ENCODE measurements at places on chromosomes 7 and 10. TPM values are rescaled to one million over a fixed set of nuclear protein-coding genes. Genes with fewer than 3 reads are reported as not detected.
A peak's percentile ranks its signal among the peaks of the same experiment; 100 is the strongest.

- DNase-seq, result no peak
- H3K27ac ChIP-seq, result no peak overlapping the region
- H3K27me3 ChIP-seq, result no peaks in the 10 kb centered on the region
- H3K4me3 ChIP-seq, result no peak overlapping the region
- H3K4me1 ChIP-seq, result no peaks in the 10 kb centered on the region
- no peaks in the 10 kb centered on the region for H3K36me3 ChIP-seq
These were observed 33.9 kb downstream of the ENTPD1 start for GRCh38 chr10:95789902-95790301.

The CRCP gene
- 36.1 TPM for polyA plus RNA-seq

DNA sequence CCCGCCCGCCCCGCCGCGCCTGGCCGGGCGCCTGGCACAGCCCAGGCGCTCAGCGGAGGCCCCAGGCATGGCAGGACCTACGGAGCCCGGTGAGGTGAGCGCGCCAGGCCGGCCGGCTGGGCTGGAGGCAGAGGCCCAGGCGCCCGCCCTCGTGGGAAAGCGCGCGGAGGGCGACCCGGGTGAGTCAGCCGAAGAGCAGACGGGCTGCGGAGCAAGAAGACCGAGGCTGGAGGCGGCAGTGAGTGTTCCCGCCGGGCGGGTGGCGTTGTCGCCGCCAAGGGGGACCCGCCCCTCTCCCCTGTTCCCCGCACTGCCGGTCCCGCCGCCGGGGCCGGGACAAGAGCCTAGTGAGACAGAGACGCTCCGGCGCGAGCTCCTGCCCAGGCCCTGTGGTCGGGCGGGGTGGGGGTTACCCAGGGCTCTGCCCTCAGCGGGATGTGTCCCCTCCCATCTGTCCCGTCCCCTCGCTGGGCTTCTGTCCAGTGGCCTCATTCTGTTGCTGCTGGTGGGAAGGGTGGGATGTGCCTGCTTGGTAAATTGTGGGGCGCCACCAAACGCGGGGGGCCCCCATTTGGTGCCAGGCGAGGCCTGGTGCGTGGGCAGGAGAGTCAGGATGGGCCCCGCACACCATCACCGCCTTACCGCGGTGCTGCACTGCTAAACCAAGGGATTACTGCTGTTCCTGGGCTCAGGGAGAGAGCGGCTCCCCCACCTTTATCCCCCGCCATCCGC, 17.0 kb upstream of the NODAL start:
- peak; percentile 63 for DNase-seq
- H3K27me3 ChIP-seq, result peaks cover 50% of the 10 kb centered on the region
- H3K4me1 ChIP-seq, result peaks cover 56% of the 10 kb centered on the region

- H3K27ac ChIP-seq, result no peak overlapping the region
- H3K36me3 ChIP-seq, result no peaks in the 10 kb centered on the region
- DNase-seq, result no peak
- no peaks in the 10 kb centered on the region for H3K27me3 ChIP-seq
These were observed 65.5 kb upstream of the SH2B2 start for GRCh38 chr7:102220960-102221800.

GRCh38 chr7:28330384-28331070, 81.8 kb upstream of the CREB5 start:
- no peaks in the 10 kb centered on the region for H3K27me3 ChIP-seq
- DNase-seq, result no peak
- no peaks in the 10 kb centered on the region for H3K36me3 ChIP-seq
- H3K4me1 ChIP-seq, result no peaks in the 10 kb centered on the region
- no peak overlapping the region for H3K27ac ChIP-seq
- H3K4me3 ChIP-seq, result no peak overlapping the region

The VWA2 gene
- 0.48 TPM for polyA plus RNA-seq

DNA sequence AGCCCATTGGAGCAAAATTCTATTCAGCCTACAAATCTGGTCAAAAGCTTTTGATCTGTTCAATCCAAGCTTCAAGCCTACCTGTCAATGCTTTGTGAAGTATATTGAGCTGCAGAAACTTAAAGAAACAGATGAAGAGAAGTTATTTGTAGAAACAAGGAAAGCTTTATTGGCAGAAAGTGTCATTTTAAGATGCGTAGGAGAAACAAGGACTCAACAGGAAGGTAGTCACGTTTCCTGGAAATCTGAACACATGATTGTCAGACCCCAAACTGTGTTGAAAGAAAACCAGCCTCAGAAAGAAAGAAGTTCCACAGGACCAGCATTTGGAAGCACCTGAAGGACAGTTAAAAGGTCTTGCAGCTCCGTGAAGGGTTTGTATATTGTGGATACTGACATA, 34.8 kb upstream of the PURB start:
- H3K4me3 ChIP-seq, result no peak overlapping the region
- no peak overlapping the region for H3K27ac ChIP-seq
- no peaks in the 10 kb centered on the region for H3K27me3 ChIP-seq
- no peaks in the 10 kb centered on the region for H3K36me3 ChIP-seq
- DNase-seq, result no peak

GRCh38 chr10:116879817-116880216, 30.5 kb downstream of the ENO4 start:
- H3K36me3 ChIP-seq, result no peaks in the 10 kb centered on the region
- DNase-seq, result no peak
- peaks cover 23% of the 10 kb centered on the region for H3K4me1 ChIP-seq
- H3K27me3 ChIP-seq, result no peaks in the 10 kb centered on the region

GRCh38 chr10:24519950-24520349, 203.7 kb downstream of the ARHGAP21 start:
- no peaks in the 10 kb centered on the region for H3K27me3 ChIP-seq
- 0 out of 2 replicates have a peak overlapping the region, but pooled peaks have one; percentile 14 for H3K4me3 ChIP-seq
- H3K27ac ChIP-seq, result no peak overlapping the region
- DNase-seq, result peak; percentile 53

The ZNF680 gene
- 27.3 TPM for polyA plus RNA-seq

The NPFFR1 gene
- 0.05 TPM for polyA plus RNA-seq

- H3K27me3 ChIP-seq, result no peaks in the 10 kb centered on the region
- no peak for DNase-seq
- H3K4me3 ChIP-seq, result no peak overlapping the region
- no peaks in the 10 kb centered on the region for H3K4me1 ChIP-seq
- H3K36me3 ChIP-seq, result no peaks in the 10 kb centered on the region
These were observed 46.4 kb downstream of the RAMP3 start for GRCh38 chr7:45203936-45204445.

- H3K36me3 ChIP-seq, result no peaks in the 10 kb centered on the region
- no peak overlapping the region for H3K27ac ChIP-seq
- H3K27me3 ChIP-seq, result no peaks in the 10 kb centered on the region
- H3K4me3 ChIP-seq, result no peak overlapping the region
- DNase-seq, result no peak
- no peaks in the 10 kb centered on the region for H3K4me1 ChIP-seq
These were observed 661.7 kb downstream of the IPMK start for GRCh38 chr10:57605948-57606485.

DNA sequence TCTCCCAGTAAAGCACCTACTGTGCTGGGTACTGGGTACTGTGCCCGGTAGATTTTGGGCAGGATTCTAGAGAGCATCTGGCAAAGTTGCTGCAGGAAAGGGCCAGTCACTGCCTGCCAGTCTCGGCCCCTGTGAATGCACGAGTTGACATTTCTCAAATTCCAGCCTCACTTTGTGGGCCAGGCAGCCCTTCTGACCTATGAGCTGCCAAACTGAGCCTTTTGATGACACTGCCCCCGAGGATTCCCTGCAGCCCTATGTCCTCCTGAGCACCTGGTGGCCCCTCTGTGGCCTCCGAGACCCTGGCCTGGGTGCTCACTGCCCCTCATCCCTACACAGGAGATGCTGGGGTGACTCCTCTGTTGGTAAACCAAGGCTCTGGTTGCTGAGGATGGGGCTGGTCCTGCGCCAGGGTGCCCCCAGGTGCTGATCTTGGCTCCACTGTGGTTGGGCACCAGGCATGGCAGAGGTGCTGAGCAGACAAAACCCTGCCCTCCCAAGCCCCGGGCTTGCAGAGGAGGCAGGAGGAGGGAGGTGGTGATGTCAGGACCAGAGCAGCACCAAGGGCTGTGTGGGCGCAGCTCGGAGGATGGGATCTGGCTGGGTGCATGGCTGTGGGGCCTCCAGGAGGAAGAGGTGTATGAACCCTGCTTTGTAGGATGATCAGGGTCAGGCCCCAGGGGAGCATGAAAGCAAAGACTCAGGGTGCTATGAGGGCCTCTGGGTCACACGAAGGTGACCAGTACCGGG, 16.2 kb downstream of the LHPP start:
- H3K4me3 ChIP-seq, result no peak overlapping the region
- no peaks in the 10 kb centered on the region for H3K36me3 ChIP-seq
- peak; percentile 82 for DNase-seq
- H3K27me3 ChIP-seq, result no peaks in the 10 kb centered on the region
- H3K4me1 ChIP-seq, result peaks cover 44% of the 10 kb centered on the region
- H3K27ac ChIP-seq, result peak overlapping the region; percentile 14

- H3K36me3 ChIP-seq, result no peaks in the 10 kb centered on the region
- peaks cover 7% of the 10 kb centered on the region for H3K4me1 ChIP-seq
- DNase-seq, result no peak
- no peaks in the 10 kb centered on the region for H3K27me3 ChIP-seq
- no peak overlapping the region for H3K4me3 ChIP-seq
- H3K27ac ChIP-seq, result no peak overlapping the region
These were observed 62.3 kb downstream of the LAMB4 start for GRCh38 chr7:108067844-108068243.

The C1QL3 gene
- 0.19 TPM for polyA plus RNA-seq

GRCh38 chr7:79293655-79294142, 159.8 kb downstream of the MAGI2 start:
- no peak overlapping the region for H3K4me3 ChIP-seq
- no peaks in the 10 kb centered on the region for H3K36me3 ChIP-seq
- no peak for DNase-seq
- H3K27ac ChIP-seq, result no peak overlapping the region

GRCh38 chr10:133100706-133101415, 13.1 kb downstream of the ADGRA1 start:
- H3K36me3 ChIP-seq, result no peaks in the 10 kb centered on the region
- peak overlapping the region; percentile 10 for H3K4me3 ChIP-seq
- no peaks in the 10 kb centered on the region for H3K27me3 ChIP-seq
- DNase-seq, result peak; percentile 98
- H3K4me1 ChIP-seq, result peaks cover 13% of the 10 kb centered on the region

DNA sequence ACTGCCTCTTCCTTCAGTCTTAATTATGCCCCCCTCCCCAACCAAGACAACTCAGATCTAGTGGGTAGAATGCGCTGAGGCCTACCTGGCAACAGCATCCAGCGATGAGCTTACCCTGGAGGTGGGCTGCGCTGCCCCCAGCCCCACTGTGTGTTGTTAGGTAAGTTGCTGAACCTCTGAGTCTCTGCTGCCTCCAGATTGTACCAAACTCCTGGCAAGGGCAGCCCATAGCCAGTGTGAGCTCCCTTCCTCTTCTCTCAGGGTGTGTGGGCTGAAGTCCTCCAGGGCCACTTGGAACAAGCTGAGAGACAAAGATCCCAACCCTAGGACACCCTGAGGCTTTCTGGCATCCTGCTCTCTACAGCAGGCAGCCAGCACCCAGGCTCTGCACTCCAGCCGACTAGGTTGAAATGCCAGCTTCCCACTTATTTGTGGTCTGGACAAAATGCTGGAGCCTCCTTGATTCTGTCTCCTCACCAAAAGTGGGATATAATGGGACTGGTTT, 135.3 kb downstream of the ARHGAP22 start:
- H3K27me3 ChIP-seq, result peaks cover 14% of the 10 kb centered on the region
- H3K27ac ChIP-seq, result no peak overlapping the region
- H3K4me1 ChIP-seq, result peaks cover 7% of the 10 kb centered on the region
- DNase-seq, result no peak
- H3K36me3 ChIP-seq, result no peaks in the 10 kb centered on the region
- H3K4me3 ChIP-seq, result no peak overlapping the region

GRCh38 chr10:3666525-3667302, 118.3 kb downstream of the KLF6 start:
- H3K4me1 ChIP-seq, result peaks cover 4% of the 10 kb centered on the region
- no peaks in the 10 kb centered on the region for H3K27me3 ChIP-seq
- H3K4me3 ChIP-seq, result no peak overlapping the region
- no peak overlapping the region for H3K27ac ChIP-seq
- H3K36me3 ChIP-seq, result no peaks in the 10 kb centered on the region
- no peak for DNase-seq

GRCh38 chr7:91826377-91826776, 54.1 kb downstream of the MTERF1 start:
- H3K27me3 ChIP-seq, result no peaks in the 10 kb centered on the region
- no peaks in the 10 kb centered on the region for H3K36me3 ChIP-seq
- no peak overlapping the region for H3K4me3 ChIP-seq
- H3K27ac ChIP-seq, result no peak overlapping the region

DNA sequence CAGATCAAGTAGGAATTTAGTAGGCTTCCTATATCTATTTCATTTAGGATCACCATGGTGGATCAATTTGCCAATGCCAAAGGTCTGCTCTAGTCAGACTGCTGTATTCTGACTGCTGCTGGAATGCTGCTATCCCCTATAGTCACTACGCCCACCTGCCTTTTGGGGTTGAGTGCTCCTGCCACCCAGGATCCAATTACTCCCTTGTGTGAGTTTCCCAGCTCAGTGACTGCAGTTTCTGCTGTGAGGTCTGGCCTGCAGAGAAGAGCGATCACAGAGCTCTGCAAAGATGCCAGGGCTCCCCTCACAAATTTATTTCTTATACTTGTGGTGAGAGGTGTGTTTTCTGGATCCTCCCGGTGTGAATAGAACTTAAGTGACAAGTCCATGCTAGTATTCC, 88.1 kb upstream of the FOXI2 start:
- no peaks in the 10 kb centered on the region for H3K27me3 ChIP-seq
- no peaks in the 10 kb centered on the region for H3K4me1 ChIP-seq
- H3K27ac ChIP-seq, result no peak overlapping the region

DNA sequence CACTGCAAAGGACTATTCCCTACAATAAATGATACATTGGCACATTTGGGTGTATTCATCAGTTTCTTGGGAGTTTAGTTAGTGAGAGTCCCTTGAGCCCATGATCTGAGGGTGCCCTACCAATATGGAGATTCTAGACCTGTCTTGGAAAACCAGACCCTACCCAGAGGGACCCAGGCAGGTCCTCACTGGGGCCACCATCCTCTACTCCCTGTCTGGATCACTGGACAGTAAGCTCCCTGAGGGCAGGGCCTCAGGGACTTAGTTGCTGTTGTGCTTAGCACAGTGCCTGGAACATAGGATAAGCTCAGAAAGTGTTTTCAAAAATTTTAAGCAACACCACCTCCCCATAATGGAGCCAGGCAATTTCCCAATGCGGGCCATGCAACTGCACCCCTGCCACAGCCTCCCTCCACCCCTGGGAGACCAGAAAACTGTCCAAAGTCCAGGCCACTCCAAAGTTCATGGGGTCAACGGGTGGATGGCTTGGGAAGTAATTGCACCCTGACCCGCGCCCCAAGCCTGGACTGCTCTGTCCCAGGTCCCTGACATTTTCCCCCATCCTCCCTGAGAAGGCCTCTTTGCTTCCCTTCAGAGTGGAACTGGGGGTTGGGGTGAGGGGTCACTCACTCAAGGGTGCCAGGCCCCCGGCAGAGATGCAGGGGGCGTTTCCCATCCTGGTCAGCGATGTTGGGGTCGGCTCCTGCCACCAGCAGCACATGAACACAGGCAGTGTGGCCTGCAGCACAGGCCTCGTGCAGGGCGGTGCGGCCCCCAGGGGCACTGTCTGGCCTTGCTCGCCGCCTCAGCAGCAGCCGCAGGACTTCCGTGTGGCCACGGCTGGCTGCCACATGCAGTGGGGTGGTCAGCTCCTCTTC, 1.0 kb downstream of the ASB10 start:
- H3K27ac ChIP-seq, result no peak overlapping the region
- H3K36me3 ChIP-seq, result no peaks in the 10 kb centered on the region
- no peaks in the 10 kb centered on the region for H3K4me1 ChIP-seq
- DNase-seq, result no peak

The CHCHD2 gene
- polyA plus RNA-seq, result 0.94 TPM

The PRLHR gene
- polyA plus RNA-seq, result 0.07 TPM

GRCh38 chr10:68135922-68136792, 26.9 kb downstream of the MYPN start:
- H3K27me3 ChIP-seq, result no peaks in the 10 kb centered on the region
- no peak overlapping the region for H3K4me3 ChIP-seq
- no peaks in the 10 kb centered on the region for H3K36me3 ChIP-seq

- no peak for DNase-seq
- no peaks in the 10 kb centered on the region for H3K27me3 ChIP-seq
- H3K27ac ChIP-seq, result no peak overlapping the region
- H3K4me1 ChIP-seq, result no peaks in the 10 kb centered on the region
- H3K36me3 ChIP-seq, result no peaks in the 10 kb centered on the region
These were observed 141.9 kb downstream of the WDR11 start for GRCh38 chr10:120993089-120993488.
